ENCODE measurements at places on chromosomes 11 and 22. TPM values are rescaled to one million over a fixed set of nuclear protein-coding genes. Genes with fewer than 3 reads are reported as not detected.
A peak's percentile ranks its signal among the peaks of the same experiment; 100 is the strongest.

OR56A1 gene
- 0.05 TPM for total RNA-seq

VWCE gene
- total RNA-seq: 4.1 TPM

DNA sequence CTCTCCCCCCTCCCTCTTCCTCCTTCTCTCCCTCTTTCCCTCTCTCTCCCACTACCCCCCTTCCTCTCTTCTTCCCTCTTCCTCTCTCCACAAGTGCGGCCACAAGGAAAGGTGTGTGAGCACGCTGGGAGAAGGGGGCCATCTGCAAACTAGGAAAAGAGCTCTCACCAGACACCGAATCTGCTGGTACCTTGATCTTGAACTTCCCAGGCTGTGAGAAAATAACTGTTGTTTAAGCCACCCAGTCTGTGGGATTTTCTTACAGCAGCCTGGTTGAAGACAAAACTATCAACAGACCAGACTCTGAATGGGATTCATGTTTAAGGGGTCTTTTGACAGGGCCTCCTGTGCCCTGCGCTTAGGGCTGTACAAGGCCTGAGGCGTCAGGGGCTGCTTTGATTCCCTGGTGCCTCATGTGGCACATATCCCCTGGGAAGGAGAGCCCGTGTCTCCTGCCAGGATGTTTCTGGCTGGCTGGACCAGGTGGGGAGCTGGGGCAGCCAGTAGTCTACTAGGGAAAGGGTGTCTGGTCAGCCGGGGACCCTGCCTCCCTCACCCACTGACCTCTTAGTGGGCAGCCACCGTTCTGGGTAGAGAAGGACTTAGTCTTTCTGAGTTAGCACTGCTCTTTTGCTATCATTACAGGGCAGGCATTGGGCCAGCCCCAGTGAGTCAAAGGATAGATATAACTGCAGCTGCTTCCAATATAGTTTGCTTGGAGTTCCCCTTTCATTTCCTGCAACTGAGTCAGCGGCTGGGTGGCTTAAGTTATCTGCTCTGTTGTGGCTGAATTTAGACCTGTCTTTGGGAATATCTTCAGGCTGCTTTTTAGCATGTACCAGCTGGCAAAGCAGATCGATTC, 6.2 kb downstream of the PANX1 start:
- DNase-seq: peak; percentile 65

- DNase-seq: peak; percentile 74
These were observed 8.6 kb upstream of the RBM4B start for GRCh38 chr11:66686100-66686785.

GRCh38 chr11:33594188-33594587, 106.4 kb downstream of the C11orf91 start:
- DNase-seq: no peak

Data from ureter (tissue), 1 donor.